ENCODE measurements at places on chromosomes 7 and 10. TPM values are rescaled to one million over a fixed set of nuclear protein-coding genes. Genes with fewer than 3 reads are reported as not detected.

DNA sequence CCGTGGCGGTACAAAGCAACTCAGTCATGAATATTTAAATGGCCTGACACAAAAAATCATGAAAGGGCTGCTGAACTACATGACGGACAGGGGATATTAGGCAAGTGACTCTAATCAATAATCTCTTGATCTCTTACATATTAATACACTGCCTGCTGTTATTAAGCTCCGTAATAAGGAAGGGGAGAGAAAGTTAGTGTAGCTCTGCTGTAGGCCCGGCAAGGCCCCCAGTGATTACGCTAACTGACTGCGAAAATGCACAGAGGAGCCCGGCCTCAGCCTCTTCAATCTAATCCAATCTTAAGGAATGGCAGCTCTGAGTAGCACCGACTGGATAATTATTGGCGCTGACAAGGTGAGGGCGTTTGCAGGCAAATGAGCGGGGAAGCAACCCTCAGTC lies 583.5 kb upstream of the MKI67 start:
- DNase-seq: no peak

CLIP2 gene
- 73.6 TPM for total RNA-seq

- DNase-seq: no peak
Measured at GRCh38 chr10:49598986-49599385, 11.1 kb upstream of the SLC18A3 start.

GRCh38 chr10:53102424-53102823 lies 329.8 kb upstream of the MBL2 start:
- no peak for DNase-seq

- DNase-seq: no peak
Measured at GRCh38 chr10:31340343-31340742, 21.3 kb downstream of the ZEB1 start.

GRCh38 chr7:95199779-95200558 lies 124.4 kb downstream of the PON1 start:
- peak; percentile 42 for DNase-seq

- no peak for DNase-seq
Measured at GRCh38 chr7:75804004-75804403, 9.6 kb downstream of the CCL24 start.

TSPAN15 gene
- total RNA-seq: 426 TPM

DNA sequence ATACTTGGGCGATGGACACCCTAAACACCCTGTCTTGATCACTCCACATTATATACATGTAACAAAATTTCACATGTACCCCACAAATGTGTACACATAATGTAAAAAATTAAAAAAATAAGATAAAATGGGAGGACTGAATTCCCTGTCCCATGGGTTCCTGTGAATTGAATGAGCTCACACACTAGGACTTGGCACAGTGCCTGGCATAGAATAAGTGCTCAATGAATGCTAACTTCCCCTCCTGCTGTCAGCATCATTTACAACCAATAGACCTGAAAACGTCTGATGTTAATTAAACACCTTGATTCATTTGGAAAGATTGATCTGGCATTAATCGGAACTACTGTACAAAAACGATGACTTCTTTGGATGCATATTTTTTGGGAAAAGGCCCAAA lies 117.3 kb upstream of the ZNF438 start:
- DNase-seq: no peak

GRCh38 chr7:150520145-150520544 lies 5.5 kb downstream of the GIMAP7 start:
- no peak for DNase-seq

PIP gene
- not detected for total RNA-seq

DNA sequence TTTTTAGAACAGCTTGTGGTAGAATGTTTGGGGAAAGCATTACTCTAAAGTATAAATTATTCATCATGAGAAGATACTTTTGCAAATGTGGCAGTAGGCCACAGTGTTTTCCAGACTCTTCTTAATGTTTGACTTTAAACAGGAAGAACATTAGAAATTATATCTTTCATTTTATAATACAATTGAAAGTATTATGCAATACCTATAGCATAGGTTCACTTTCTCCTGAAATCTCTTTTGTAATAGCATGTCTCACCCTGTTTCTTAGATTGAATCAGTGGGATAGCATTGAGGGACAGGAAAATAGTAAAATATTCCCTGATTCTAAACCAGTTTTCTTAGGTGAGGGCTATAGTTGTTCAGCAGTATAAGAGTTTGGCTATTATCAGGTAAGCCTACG lies 23.1 kb downstream of the ANKIB1 start:
- no peak for DNase-seq

- DNase-seq: peak; percentile 29
Measured at GRCh38 chr10:78700413-78700812, 368.4 kb upstream of the ZMIZ1 start.

DNA sequence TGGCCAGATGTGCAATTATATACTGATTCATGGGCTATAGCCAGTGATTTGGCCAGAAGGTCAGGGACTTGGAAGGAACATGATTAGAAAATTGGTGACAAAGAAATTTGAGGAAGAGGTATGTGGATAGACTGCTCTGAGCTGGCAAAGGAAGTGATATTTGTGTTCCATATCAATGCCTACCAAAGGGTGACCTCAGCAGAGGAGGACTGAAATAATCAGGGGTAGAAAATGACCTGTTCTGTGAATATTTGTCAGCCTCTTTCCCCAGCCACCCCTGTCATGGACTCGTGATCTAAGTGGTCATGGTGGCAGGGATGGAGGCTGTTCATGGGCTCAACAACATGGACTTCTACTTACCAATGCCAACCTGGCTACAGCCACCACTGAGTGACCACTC lies 47.0 kb downstream of the PTPRE start:
- DNase-seq: no peak

DNA sequence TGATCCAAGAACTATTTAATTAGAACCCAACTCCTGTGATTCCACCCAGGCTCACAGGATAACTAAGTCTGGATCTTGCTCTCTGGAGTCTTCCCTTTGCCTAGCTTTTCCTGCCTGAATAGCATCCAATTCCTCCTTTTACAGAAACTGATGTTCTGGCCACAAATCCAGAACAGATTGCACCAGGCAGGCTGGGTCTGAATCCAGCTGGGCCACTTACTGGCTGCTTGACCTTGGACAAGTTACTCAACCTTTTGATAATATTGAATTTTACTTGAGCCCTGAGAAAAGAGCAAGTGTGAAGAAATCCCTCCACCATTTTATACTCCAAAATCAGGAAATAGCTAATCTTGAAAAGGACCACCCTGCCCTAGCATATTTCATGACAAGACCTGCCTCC lies 55.5 kb upstream of the SLC35G1 start:
- no peak for DNase-seq

- DNase-seq: no peak
Measured at GRCh38 chr10:129966889-129967578, 3.0 kb upstream of the EBF3 start.

CAV2 gene
- total RNA-seq: 189 TPM

DNA sequence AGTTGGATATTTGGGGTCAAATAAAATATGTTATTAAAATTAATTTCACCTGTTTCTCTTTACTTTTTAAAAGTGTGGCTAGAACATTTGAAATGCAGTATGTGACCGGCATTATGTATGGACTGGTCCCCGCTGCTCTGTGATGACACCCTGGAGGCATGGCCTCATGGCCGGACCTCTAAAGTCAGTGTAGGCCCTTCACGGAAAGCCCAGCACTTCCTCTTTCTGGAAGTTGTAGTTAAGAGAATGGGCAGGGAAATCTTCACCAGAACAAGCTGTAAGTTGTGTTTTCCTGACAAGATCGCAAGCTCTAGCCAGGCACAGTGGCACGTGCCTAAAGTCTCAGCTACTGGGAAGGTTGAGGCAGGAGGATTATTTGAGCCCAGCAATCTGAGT lies 38.3 kb upstream of the SRGN start:
- no peak for DNase-seq

COMTD1 gene
- total RNA-seq: 20.8 TPM

GPR15LG gene
- total RNA-seq: not detected

DNA sequence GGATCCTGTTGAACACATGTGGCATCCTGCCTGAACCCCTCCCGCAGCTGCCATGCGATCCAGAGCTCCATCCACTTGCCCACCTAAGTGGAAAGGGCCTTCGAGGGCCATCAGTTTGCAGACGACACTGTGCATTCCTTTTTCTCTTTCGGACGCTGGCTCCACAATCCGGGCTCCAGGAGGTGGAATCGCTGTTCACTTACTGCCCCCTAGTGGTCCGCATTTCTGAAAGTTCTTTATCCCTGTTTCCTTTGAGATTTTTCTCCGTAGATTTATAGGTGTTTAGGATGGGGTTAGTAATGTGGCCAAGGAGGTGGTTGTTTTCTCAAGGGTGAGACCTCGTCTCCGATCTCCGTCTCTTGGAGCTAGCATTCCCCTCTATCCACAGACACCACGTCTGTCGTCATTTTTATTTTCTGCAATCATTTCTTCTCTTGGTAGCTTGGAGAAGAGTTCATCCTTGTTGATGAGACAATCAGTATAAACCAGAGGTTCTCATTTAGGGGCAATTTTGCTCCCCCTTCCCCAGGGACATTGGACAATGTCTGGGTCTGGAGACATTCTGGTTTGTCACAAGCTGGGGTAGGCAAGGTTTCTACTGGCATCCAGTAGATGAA lies 204.6 kb downstream of the ARHGAP21 start:
- peak; percentile 44 for DNase-seq

DNA sequence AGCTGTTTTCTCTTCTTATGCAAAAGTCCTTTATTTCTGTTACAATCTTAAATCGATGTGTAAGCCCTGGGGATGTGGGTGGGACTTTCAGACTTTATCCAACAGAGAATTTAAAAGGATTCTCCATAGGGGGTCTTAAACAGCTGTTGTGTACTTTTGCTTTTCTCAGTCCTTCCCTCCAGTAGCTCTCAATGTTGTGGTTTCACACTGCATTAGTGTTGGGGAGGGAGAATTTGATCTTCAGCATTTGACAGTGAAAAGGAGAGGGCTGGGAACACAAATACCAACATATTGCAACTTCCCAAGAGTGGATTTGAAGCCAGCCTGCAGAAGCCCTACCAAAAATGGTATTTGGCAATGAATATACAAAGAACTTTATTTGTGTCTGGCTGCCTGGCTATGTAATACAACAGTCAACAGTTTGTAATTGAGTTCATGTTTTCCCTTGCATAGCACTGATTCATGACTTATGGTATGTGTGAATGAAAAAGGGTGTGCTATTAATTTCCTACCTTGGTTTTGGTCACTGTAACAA lies 80.1 kb upstream of the CAPZA2 start:
- no peak for DNase-seq

GRCh38 chr10:75954486-75954885 lies 523.1 kb downstream of the LRMDA start:
- no peak for DNase-seq

GRCh38 chr7:70071766-70072165 lies 473.5 kb downstream of the AUTS2 start:
- no peak for DNase-seq

FAM221A gene
- total RNA-seq: 2.0 TPM

DNA sequence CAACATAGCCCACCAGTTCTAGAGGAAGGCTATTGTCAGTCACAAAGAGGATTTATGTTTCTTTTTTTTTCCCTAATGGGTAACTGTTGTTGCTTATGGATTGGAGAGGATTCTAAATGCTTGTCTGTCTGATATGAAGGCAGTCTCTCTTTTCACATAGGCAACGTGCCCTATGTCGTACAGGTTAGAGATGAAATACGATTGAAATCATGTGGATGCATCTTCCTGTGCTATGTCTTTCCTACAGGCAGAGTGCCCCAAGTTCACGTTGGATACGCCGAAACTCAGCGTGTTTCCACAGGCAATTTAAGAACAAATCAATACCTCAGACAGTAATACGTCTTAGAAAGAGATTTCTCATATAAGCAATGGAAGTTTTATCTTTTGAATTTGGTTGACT lies 93.8 kb downstream of the CELF2 start:
- DNase-seq: no peak

LLCFC1 gene
- total RNA-seq: not detected

DNA sequence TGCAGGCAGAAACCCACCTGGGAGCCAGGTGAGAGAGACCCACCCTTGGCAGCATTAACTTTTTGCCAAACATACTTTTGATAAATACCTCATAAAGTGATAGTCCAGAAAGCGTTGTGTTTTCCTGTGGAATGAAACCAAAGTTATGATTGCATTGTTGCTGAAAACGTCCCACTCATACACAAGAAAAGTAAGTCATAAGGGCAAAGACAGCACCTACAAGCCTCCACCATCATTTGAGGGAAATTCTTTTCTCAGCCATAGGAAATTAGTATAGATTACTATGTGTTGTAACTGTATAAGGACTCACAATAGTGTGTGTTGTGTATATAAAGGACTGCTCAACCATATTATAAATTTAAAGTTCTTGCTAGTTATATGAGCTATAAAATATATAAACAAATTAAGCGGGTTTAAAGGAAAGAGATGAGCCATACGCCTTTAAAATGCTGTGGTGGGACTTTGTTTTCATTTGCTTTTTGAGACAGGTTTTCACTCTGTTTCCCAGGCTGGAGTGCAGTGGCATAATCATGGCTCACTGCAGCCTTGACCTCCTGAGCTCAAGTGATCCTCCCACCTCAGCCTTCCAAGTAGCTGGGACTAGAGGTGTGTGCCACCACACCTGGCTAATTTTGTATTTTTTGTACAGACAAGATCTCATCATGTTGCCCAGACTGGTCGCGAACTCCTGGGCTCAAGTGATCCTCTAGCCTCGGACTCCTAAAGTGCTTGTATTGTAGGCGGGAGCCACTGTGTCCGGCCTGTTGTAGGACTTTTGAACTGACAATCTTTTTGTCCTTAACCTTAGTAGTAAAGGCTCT lies 160.8 kb downstream of the PKD1L1 start:
- DNase-seq: no peak

- no peak for DNase-seq
Measured at GRCh38 chr7:158563911-158564662, 23.5 kb downstream of the PTPRN2 start.

GRCh38 chr10:6299234-6299633 lies 96.5 kb downstream of the PFKFB3 start:
- no peak for DNase-seq

GRCh38 chr7:45459476-45459875 lies 114.7 kb upstream of the ADCY1 start:
- no peak for DNase-seq

EGFR gene
- 16.8 TPM for total RNA-seq

GRCh38 chr10:21754410-21755011 lies 220.5 kb downstream of the MLLT10 start:
- DNase-seq: no peak

- no peak for DNase-seq
Measured at GRCh38 chr7:149753375-149754233, 19.8 kb downstream of the ZNF467 start.

ACTR3C gene
- 0.53 TPM for total RNA-seq

Measured in glomerular endothelial cell (primary cell).